ENCODE measurements at places on chromosomes 2 and 18.

- H3K27ac ChIP-seq: peak overlapping the region; percentile 81
- H3K27me3 ChIP-seq: peaks cover 3% of the 10 kb centered on the region
- peaks cover 17% of the 10 kb centered on the region for H3K4me1 ChIP-seq
- no peaks in the 10 kb centered on the region for H3K36me3 ChIP-seq
- no peak for DNase-seq
These were observed 128.8 kb upstream of the DLX2 start for GRCh38 chr2:172231508-172231907.

DNA sequence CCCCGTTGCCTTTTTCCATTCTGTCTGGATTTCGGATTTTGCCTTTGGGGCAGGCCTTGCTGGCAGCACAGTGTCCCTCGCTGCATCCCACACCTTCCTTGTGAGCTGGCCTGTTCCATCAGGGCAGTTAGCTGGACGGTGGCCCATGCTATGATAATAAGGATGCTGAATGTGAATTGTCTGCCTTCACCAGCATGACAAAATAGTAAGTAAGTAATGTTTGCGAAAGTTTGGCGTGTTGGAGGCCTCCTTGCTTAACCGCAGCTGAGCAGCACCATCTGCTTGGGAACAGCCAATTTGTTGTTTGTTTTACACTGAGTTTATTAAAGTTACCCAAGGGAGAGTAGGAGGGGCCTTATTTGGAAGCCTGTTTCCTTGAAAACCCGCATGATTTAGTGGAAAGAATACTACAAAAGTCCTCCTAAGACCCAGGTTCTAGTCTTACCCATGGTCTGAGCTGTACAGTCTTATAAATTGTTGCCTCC lies 469.7 kb upstream of the FANCL start:
- no peak for DNase-seq
- no peaks in the 10 kb centered on the region for H3K27me3 ChIP-seq
- H3K27ac ChIP-seq: no peak overlapping the region
- peaks cover 3% of the 10 kb centered on the region for H3K36me3 ChIP-seq
- H3K4me3 ChIP-seq: no peak overlapping the region

DNA sequence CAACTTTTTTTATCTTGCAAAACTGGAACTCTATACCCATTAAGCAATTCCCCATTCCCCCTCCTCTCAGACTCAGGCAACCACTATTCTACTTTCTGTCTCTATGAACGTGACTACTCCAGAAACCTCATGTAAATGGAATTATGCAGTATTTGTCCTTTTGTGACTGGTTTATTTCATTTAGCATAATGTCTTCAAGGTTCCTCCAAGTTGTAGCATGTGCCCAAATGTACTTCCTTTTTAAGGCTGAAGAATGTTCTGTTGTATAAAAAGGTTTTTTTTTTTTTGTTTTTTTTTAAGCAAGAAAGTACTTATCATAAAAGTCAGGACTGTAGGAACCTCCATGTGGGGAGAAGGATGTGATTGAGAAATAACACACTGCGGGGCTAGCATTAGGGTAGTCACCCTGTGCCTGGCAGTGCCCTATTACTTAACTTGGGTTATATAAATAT lies 262.9 kb upstream of the FBXO11 start:
- H3K27me3 ChIP-seq: no peaks in the 10 kb centered on the region
- no peak overlapping the region for H3K27ac ChIP-seq
- DNase-seq: no peak
- H3K4me3 ChIP-seq: no peak overlapping the region
- no peaks in the 10 kb centered on the region for H3K36me3 ChIP-seq

GRCh38 chr18:67417864-67418523 lies 98.5 kb downstream of the DSEL start:
- H3K27ac ChIP-seq: no peak overlapping the region
- no peaks in the 10 kb centered on the region for H3K27me3 ChIP-seq
- no peak for DNase-seq
- H3K4me3 ChIP-seq: peak overlapping the region; percentile 32
- no peaks in the 10 kb centered on the region for H3K4me1 ChIP-seq
- H3K36me3 ChIP-seq: no peaks in the 10 kb centered on the region

GRCh38 chr2:210477496-210477895 lies 937 bp upstream of the LANCL1 start:
- no peaks in the 10 kb centered on the region for H3K4me1 ChIP-seq
- no peaks in the 10 kb centered on the region for H3K36me3 ChIP-seq
- H3K27ac ChIP-seq: peak overlapping the region; percentile 16
- DNase-seq: no peak

DNA sequence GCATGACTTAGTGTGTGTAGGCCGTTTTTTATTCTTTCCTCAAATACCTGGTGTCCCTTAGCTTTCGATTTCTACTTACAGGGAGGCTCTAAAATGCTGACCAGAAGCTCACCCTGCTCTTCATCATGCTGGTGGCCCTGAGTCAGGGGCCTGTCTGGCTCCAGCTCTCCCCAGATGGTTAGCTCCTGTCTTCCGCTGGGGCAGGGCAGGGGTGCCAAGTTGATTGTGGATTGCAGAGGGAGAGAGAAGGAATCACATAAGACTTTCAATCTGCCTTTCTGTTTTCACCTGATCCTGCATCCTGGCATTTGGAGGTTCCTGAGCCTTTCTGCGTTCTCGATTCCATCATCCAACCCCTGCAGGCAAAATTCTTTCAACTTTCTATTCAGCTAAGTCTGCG lies 4.2 kb downstream of the CIB4 start:
- H3K27me3 ChIP-seq: no peaks in the 10 kb centered on the region
- DNase-seq: no peak

GRCh38 chr2:11187731-11188130 lies 32.5 kb downstream of the SLC66A3 start:
- peaks cover 4% of the 10 kb centered on the region for H3K36me3 ChIP-seq
- no peak overlapping the region for H3K4me3 ChIP-seq
- no peak for DNase-seq
- no peaks in the 10 kb centered on the region for H3K27me3 ChIP-seq

GRCh38 chr18:51391731-51392130 lies 194.2 kb upstream of the MEX3C start:
- no peaks in the 10 kb centered on the region for H3K4me1 ChIP-seq

GRCh38 chr2:162126111-162126519 lies 25.9 kb downstream of the GCG start:
- H3K36me3 ChIP-seq: no peaks in the 10 kb centered on the region
- no peaks in the 10 kb centered on the region for H3K27me3 ChIP-seq
- DNase-seq: no peak
- H3K27ac ChIP-seq: no peak overlapping the region

DNA sequence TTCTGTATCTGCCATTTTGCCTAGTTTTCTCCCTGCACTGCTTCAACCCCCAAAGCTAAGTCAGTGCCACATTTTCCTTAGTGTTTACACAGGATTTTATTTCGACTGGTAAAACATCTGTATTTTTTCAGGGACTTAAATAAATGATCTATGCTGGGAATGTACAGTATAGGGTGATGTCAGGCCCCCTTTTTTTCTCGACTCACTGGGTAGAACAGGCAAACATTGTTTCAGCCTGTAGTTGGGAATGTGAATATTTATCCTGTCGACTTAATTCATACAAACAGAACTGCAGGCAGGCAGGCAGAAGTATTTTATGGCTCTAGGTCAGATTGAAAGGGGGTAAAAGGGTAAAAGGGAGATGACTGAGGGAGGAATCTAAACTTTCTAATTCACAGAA lies 123.5 kb upstream of the ZFP36L2 start:
- H3K4me3 ChIP-seq: no peak overlapping the region
- DNase-seq: no peak
- peaks cover 5% of the 10 kb centered on the region for H3K4me1 ChIP-seq
- H3K27ac ChIP-seq: peak overlapping the region; percentile 38

- H3K27ac ChIP-seq: no peak overlapping the region
- no peaks in the 10 kb centered on the region for H3K27me3 ChIP-seq
- H3K4me3 ChIP-seq: no peak overlapping the region
- no peaks in the 10 kb centered on the region for H3K36me3 ChIP-seq
These were observed 38.5 kb downstream of the NPHP1 start for GRCh38 chr2:110166266-110166665.

DNA sequence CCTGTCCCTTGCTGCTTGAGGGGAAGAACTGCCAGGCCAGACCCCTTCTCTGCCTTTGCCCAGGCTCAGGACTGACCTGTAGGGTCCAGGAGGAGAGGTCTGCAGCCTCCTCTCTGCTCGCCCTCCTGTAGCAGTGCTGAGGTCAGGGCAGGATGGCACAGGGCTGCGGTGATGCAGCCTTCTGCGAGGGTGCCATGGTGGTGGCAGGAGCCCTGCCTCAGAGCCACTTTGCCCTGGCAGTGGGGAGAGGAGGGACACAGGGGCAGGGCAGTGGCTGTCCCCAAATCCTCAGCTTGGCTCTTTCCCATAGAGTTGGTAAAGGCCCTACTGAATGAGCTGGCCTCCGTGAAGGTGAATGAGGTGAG lies 884 bp downstream of the PROM2 start:
- peak; percentile 16 for DNase-seq
- no peaks in the 10 kb centered on the region for H3K27me3 ChIP-seq
- H3K4me1 ChIP-seq: no peaks in the 10 kb centered on the region
- no peaks in the 10 kb centered on the region for H3K36me3 ChIP-seq
